Epithelial cell of esophagus (primary cell): ENCODE measurements at places on chromosomes 2 and 18.

- DNase-seq = no peak
Measured at GRCh38 chr2:214484701-214485100, 73.8 kb downstream of the VWC2L start.

DNA sequence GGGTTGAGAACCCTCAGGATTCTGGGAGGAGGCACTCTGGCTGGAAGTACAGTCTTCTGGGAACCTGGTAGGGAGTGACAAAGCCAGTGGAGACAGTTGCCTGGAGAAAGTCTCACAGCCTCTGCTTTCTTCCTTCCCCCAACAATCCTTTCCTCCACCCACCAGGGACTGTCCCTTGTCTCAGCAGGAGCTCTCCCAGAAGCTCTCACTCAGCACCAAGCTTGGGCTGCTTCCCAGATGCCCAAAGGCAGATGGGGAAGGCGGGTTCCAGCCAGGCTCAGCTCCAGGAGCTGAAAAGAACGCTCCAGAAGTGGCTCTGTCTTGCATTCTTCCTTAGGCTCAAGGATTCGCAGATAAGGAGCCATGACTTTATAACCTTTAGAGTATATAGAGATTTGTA lies 7.6 kb upstream of the NAGK start:
- no peak for DNase-seq

DNA sequence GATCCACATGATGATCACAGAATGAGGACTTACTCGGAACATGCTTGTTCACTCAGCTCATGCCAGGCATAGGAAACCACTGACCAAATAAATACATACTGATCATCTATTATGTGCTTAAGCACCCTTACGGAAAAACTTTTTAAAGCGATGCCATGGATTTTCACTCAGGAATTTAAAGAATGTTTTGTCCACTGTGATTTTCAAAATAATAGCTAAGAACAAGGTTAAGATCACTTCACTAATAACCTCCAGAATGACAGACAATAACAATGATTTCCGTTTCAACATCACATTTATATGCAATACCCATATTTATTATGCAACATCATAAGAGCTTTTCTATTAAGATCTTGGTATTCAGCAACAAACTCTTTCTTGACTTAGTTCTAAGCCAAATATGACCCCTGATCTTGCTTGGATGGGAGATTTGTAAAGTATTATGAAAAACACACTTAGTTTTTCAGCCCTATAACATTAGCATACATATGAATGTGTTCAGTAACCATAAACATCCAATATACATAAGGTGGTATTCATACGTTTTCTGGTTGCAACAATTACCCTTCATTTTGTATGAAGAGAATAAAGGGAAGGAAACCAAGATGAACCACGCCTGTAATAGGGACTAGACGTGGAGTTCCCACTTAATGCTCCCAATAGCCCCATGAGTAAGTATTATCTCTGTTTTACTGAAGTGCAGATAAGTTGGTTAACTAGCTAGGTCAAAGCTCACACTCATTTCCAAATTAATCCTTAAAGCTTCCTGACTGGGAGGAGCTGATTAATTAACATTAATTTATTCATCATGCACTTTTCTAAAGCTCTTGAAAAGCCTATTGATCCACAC lies 1.9 kb downstream of the CD302 start:
- no peak for DNase-seq

GRCh38 chr2:57753636-57754035 lies 293.0 kb upstream of the VRK2 start:
- DNase-seq = no peak

GRCh38 chr2:69466728-69467127 lies 29.5 kb upstream of the NFU1 start:
- DNase-seq = peak; percentile 38
